Panc1 (cell line): ENCODE measurements at places on chromosomes 13 and 19. TPM values are rescaled to one million over a fixed set of nuclear protein-coding genes. Genes with fewer than 3 reads are reported as not detected.

ZNF667 gene
- not detected for total RNA-seq

- peaks cover 36% of the 10 kb centered on the region for H3K4me1 ChIP-seq
- DNase-seq: no peak
- H3K36me3 ChIP-seq: peaks cover 6% of the 10 kb centered on the region; the same call in 1 of the 2 replicates
- no peaks in the 10 kb centered on the region for H3K27me3 ChIP-seq
- peak overlapping the region; percentile 17; the same call in 1 of the 2 replicates for H3K27ac ChIP-seq
Observed at GRCh38 chr19:1851654-1852580, 3.6 kb upstream of the REXO1 start.

DNA sequence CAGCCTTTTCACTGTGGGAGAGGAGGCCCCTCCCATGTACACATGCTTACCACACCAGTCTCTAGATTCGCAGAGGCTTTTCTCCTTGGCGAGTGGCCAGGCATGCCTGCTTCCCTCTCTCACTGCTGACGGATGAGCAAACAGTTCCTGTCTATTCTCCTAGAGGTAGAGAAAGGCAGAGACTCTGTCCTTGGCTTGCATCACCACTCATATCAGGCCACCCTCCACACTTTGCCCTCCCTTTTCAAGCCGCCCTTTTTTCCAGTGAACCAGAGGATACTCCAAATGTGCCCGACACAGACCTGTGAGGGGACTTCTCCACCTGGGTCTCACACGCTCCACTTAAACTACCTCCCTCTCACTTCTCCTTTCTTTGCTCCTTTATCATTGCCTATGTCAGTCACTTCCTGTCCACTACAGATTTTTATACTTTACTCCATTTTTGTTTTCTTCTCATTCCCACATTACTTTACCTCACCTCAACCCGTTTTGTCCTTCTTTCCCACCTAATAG is 284.6 kb downstream of the DNAJC15 start:
- no peaks in the 10 kb centered on the region for H3K27me3 ChIP-seq
- H3K4me3 ChIP-seq: no peak overlapping the region
- no peak for DNase-seq

DLL3 gene
- total RNA-seq: 76.9 TPM

DNA sequence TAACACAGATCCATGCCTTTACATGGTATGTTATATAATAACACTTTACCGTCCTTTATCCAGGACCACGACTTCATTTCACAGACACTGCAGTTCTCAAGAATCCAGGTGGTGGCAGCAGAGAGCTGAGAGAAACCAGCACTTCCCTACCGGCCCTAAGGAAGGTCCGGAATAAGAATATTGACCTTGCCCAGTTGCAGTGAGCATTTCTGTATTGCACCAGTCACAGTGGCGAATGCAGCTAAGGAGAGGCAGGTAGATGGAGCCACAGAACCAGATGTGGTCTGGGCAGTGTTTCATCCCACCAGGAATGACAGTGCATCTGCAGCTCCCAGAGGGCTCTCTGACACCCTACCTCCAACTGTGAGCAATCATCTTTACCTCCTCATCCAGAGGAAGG is 44.6 kb downstream of the ZNF787 start:
- no peak overlapping the region for H3K4me3 ChIP-seq
- DNase-seq: peak; percentile 32
- H3K4me1 ChIP-seq: peaks cover 8% of the 10 kb centered on the region
- H3K27ac ChIP-seq: no peak overlapping the region
- H3K36me3 ChIP-seq: no peaks in the 10 kb centered on the region

DNA sequence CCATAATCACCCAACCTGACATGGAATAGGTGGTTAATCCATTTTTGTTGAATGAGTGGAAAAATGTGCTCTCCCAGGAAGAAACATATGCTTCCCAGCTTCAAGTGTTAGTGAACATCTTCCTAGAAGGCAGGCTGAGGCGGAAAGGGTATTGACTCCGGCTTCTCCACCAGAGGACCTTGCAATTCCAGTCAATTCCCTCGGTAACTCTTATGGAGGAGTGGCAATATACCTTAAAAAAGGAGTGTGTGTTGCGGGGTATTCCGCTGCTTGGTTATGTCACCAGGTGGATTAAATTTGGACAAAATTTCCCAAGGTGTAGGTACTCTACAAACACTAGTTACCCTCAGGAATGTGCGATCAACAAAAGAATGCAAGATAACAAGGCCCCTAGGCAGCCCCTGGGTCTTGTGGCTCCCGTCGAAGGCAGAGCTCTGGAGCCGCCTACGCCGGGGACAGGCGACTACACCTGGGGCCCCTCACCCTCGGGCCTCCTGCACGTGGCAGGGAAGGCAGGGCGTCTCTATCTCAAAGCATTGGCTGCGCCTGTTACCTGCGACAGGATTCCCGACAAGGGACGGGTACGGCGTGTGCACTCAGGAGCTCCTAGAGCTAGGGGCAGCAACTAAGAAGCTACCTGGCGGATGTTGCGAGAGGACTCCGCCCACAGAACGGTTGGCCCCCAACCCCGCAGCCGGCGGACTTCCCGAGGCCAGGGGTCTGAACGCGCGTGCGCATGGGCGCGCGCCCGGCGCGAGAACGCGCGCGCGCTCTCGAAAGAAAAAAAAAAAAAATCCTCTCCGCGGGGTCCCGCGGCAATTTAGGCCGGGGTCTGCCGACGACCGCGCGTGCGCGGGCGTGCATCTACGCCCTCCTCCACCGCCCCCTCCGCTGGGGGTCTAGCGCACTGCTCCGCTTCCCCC is at the start of gene WDR87:
TSS of gene WDR87 (minus strand) at position 649 of the 923 bp plus-strand sequence. CDS start 8,355 bp downstream, outside the sequence.
- H3K4me1 ChIP-seq: peaks cover 10% of the 10 kb centered on the region
- H3K4me3 ChIP-seq: peak within 1 kb of the TSS; percentile 97
- H3K27ac ChIP-seq: peak within 1 kb of the TSS; percentile 75
- no peaks in the 10 kb centered on the region for H3K27me3 ChIP-seq

KLK14 gene
- not detected for total RNA-seq

GRCh38 chr19:3481241-3482090 is 1.1 kb upstream of the SMIM24 start:
- no peaks in the 10 kb centered on the region for H3K36me3 ChIP-seq
- DNase-seq: no peak

ZNF579 gene
- 39.5 TPM for total RNA-seq

DNA sequence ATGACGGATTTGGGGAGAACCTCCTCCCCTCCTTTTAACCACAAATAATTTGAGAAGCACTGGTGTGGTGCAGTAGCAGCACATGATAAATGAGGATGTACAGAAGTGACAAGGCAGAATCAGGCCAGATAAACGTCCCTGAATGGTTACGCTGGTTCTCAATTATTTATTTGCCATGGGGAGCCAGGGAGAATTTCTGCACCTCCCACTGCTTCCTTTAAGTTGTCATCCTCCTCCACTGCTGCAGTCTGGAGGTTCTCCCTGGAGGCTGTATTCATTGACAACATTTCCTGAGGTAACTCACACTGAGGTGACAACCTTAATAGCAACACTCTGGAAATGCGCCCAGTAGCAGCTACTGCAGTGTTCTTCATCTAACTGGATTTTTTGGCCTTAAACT is 308.9 kb upstream of the SLITRK1 start:
- H3K4me1 ChIP-seq: no peaks in the 10 kb centered on the region
- H3K36me3 ChIP-seq: no peaks in the 10 kb centered on the region
- H3K4me3 ChIP-seq: no peak overlapping the region
- H3K27me3 ChIP-seq: no peaks in the 10 kb centered on the region

DNA sequence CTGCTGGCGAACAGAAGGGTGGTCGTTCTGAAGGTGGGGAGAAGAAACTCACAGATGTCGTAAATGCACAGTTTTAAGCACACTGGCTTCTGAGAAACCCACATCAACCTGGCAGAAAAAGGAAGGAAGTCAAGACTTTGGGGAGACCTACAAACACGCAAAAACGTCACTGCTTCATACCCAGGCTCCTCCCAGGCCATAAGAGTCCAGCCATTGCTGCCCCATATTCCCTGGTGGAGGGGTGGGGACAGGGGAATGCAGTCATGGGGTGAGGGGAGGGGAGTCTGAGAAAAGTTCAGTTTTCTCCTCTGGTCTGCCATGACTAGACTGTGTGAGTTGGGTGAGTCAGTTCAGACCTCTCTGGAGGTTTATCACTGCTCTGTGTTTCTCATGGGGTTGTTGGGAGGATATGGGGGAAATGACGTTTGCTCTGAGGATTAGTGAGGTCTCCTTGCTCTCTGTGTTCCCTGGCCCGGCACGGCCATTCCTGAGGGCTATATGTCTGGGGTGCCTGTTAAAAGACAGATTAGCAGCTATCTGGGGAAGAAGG is 139.0 kb downstream of the FLT1 start:
- no peaks in the 10 kb centered on the region for H3K4me1 ChIP-seq
- no peak for DNase-seq
- no peaks in the 10 kb centered on the region for H3K27me3 ChIP-seq
- H3K4me3 ChIP-seq: no peak overlapping the region
- H3K36me3 ChIP-seq: no peaks in the 10 kb centered on the region

SLITRK6 gene
- 3.8 TPM for total RNA-seq

DNA sequence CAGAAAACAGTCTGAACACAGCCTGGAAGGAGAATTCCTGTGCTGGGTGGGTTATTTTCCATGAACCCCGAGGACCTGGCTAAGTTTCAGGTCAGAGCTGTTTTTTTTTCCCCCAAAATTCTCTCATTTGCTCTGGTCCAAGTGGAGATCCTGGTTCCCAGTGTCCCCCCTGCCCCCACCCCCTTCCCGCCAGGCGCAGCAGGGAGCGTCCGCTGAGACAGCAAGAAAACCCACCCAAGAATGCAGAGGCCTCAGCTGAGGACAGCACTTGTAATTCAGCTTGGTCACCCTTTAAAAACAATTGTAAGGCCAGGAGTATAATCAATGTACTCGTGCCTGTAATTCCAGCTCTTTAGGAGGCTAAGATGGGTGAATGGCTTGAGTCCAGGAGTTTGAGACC is 11.4 kb upstream of the TSPAN16 start:
- H3K27ac ChIP-seq: no peak overlapping the region
- H3K4me3 ChIP-seq: no peak overlapping the region
- H3K36me3 ChIP-seq: no peaks in the 10 kb centered on the region
- H3K27me3 ChIP-seq: no peaks in the 10 kb centered on the region

GRCh38 chr13:21752501-21752900 is 81.6 kb downstream of the FGF9 start:
- H3K27ac ChIP-seq: no peak overlapping the region
- no peak for DNase-seq
- H3K27me3 ChIP-seq: no peaks in the 10 kb centered on the region
- H3K36me3 ChIP-seq: no peaks in the 10 kb centered on the region
- H3K4me1 ChIP-seq: no peaks in the 10 kb centered on the region

CPT1C gene
- 0.23 TPM for total RNA-seq

DNA sequence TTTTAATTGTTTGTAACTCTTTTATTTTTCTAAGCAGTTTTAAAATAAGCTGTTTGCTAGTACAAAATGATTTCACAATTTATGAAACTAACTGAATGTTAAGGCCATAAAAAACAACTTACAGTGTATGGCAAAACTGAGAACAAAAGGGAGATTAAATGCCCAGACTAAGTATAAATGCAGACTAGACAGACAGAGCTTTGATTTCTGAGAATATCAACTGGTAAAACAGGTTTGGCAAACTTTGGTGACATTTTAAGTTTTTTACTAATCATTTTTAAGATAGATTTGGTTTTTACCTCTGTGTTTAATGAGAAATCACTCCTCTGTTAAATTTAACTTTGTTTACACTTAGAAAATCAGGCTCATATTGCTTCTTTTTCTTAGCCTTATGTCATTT is 127.5 kb upstream of the KLF5 start:
- no peak for DNase-seq
- H3K4me1 ChIP-seq: no peaks in the 10 kb centered on the region
- no peak overlapping the region for H3K4me3 ChIP-seq
- no peak overlapping the region for H3K27ac ChIP-seq
- H3K27me3 ChIP-seq: no peaks in the 10 kb centered on the region

GRCh38 chr19:58274771-58275201 is 4.0 kb upstream of the ZNF8 start:
- no peaks in the 10 kb centered on the region; the same call in 1 of the 2 replicates for H3K36me3 ChIP-seq
- H3K27ac ChIP-seq: peak overlapping the region; percentile 51

DHPS gene
- 76.9 TPM for total RNA-seq

DNA sequence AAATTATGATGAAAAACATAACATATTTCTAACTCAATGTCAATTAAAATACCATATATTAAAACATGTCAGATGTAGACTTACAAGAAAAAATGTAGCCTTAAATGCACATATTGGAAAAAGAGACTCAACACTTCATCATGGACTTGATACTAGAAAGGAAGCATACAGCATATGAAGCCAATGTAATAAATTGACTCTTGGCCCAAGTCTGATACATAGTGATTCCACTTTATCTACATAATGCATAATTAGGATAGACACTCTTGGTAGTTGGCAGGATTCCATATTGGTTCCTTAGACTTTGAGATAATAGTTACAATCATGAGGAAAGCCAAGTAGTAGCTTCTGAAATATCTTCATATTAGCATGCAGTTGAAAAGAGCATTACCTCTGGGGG is 1067.0 kb downstream of the PCDH17 start:
- no peaks in the 10 kb centered on the region for H3K27me3 ChIP-seq
- no peaks in the 10 kb centered on the region for H3K4me1 ChIP-seq
- no peak overlapping the region for H3K4me3 ChIP-seq
- DNase-seq: no peak
- H3K27ac ChIP-seq: no peak overlapping the region

DNA sequence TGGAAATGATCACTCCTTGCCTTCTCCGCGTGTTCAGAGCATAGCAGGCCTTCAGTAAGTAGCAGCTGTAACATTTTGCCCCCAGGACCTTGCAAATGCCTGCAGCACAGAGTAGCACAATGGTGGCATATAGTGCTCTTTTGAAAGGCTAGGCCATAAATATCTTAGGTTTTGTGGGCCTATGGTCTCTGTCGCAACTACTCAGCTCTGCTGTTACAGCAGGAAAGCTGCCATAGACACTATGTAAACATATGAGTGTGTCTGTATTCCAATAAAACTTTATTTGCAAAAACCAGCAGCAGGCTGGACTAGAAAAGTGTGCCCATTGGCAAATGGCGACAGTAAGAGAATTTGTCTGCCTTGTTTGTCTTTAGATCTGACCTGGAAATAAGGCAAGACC is 9.4 kb downstream of the ITPKC start:
- no peak overlapping the region for H3K4me3 ChIP-seq
- no peak overlapping the region for H3K27ac ChIP-seq
- no peak for DNase-seq
- no peaks in the 10 kb centered on the region for H3K27me3 ChIP-seq
